ENCODE measurements at places on chromosomes 12 and 14.

DNA sequence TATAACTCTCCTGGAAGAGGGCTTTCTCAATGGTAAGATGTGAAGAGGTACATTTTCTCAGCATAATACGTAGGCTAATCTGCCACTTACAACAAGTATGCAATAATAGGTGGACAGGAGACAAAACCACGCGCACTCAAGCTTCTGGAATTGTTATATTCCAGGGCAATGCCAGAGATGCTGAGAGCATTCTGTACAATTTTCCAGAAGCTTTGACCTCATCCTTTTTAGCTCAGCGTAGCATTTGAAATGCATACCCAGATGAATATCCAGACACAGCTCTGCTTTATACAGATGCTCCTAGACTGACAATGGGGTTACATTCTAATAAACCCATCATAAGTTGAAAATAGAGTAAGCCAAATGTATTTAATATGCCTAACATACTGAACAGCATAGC, 1492.4 kb upstream of the FLRT2 start:
- no peak for DNase-seq

DNA sequence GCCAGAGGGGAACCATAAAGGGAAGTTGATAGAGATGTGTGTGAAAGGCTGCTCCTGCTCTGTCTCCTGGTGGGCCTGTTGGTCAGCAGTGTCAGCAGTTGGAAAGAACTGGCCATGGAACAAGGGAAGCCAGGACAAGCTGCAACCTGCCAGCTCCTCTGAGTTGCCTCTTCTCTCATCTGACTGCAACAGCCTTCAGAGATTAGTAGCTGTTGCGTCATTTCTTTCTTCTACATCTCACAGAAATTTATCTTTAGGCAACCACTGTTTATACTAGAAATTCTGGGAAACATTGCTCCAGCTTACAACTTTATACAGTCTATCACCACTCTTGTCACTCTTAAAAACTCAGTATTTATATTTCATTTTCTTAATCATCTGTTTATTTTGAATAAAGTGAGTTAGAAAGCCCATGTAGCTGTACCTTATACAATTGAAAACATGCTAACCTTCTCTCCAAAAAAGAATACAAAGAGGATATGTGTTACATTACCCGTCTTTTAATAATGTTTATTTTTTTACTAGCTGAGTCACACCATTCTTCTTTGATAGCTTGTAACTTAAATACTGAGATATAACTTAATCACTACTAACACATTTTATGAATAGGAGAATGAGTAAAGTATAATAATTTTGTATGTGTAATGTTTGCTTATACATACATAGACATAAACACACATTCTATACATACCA, 224.2 kb downstream of the LRFN5 start:
- no peak for DNase-seq

DNA sequence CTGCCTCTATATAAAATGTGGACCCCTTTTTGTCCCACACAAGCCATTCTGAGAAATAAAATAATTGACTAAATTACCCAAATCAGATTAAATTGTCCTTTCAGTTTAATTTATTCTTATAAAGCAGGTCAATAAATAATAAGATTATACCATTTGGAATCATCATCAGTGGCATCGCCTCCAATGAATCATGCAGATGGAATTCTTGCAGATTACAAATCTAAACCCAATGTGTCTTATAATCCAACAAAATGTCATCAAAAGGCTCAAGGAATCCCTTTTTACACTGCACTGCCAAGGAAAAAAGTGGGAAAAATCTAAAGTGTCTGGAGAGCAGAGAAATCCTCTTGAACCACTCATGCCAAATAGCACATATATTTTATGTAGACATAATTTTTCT, 138.2 kb upstream of the TSPAN8 start:
- DNase-seq: no peak

GRCh38 chr12:26274441-26275312, 79.3 kb downstream of the SSPN start:
- DNase-seq: no peak

DNA sequence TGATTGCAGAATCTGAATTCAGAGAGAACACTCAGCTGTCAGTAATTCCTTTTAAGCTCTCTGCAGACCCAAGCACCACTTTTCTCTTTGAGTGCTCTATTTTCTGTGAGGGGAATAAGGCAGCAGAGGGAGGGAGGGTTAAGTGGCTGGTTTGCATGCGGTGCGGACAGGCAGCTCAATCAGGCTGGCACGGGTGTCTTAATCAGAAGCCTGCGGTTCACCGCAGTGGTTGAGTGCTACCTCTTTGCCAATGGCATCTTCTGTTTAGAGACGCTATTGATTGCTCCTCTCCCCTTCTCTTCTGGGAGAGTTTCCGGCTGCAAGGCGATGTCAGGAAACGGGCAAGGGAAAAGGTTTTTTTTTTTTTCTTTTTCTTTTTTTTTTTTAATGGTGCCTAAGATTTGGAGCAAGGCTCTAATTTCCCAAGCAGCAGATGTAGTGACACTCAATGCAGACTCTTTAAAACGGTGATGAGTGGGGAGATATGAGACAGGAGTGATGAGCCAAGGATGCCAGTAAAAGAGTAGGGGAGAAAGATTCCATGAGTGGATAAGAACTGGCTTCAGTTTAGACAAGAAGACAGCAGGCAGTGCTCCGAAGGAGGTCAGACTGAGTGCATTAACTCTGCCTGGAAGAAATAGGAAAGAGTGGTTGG, 533.7 kb upstream of the SEL1L start:
- DNase-seq: no peak

GRCh38 chr12:52280319-52280795, 5.9 kb downstream of the KRT86 start:
- DNase-seq: no peak

- DNase-seq: no peak
These were observed 8.3 kb downstream of the CPNE6 start for GRCh38 chr14:24079491-24080141.

GRCh38 chr12:53935383-53936341, 3.0 kb upstream of the HOXC13 start:
- no peak for DNase-seq

DNA sequence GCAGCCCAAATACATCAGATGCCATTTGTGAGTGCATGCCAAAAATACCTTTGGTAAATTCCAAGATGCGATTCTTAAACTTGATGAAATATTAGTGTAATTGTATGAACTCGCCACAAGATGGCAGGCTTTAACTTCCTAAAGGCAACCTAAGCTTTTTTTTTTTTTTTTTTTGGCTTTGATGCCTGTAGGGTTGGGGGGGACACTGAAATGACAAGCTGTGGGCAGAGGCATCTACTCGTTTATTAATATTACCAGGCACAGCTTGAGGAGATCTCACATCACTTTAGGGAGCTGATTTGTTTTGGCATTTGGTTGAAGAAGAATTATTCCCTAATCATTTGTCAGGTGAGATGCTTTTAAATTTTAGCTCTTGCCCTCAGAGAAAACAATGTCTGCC, 126.7 kb upstream of the CCDC196 start:
- no peak for DNase-seq

- DNase-seq: no peak
These were observed 182.0 kb downstream of the CAND1 start for GRCh38 chr12:67451206-67451605.

GRCh38 chr12:12714276-12715021, 2.7 kb upstream of the CDKN1B start:
- DNase-seq: no peak

DNA sequence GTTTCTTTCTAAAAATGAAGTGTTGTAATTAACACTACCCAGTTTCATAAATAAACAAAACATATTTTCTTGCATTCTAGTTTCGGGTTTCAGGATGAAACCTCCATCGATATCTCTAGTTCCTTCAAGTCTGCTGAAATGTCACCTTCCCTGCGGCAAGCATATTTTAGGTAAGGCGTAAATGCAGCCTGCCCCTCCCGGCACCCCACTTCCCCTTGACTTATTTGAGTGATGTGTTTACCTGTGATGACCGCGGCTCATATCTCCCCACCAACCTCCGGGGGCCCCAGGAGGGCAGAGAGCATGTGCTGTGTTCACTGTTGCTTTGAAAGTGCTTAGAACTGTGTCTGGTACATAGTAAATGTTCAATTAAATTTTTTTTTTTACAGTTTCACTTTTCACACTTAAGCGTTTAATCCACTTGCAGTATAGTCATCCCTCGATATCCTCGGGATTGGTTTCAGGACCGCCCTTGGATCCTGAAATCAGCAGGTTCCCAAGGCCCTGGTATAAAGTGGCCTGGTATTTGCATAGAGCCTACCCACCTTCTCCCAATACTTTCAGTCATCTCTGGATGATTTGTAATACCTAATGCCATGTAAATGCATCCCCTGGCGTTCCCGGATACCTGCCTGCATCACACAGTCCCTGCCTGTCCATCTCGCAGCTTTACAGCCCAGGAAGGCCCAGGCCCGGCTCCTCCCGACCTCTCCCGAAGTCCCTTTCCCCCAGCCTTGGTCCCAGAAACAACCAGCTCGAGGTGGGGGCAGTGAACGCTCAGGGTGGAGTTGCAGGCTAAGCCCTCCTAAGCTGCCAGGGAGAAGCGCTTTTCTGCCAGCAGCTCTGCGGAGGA, 40.2 kb upstream of the FBRSL1 start:
- DNase-seq: no peak

- DNase-seq: no peak
These were observed 586 bp downstream of the TTC6 start for GRCh38 chr14:37595809-37596621.

DNA sequence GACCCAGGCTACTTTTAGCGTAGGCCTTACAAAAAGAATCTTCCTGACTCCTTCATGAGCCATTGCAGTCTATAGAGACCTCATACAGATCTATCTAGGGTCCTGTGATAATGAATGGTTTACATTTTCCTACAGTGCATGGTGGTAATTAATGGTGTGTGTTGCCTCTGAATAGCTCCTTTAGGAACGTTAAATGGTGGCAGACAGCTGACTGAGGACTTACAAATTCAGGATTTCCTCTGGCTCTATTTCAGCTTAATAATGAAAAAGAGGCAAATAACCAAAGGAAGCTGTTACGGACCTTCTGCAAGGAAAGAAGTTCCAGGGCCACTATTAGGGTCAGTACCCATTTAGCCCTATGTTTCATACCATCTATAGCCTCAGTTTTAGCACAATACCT, 5.1 kb downstream of the IKBIP start:
- no peak for DNase-seq

GRCh38 chr12:71430756-71431155, 8.8 kb upstream of the LGR5 start:
- DNase-seq: no peak

- no peak for DNase-seq
These were observed 18.6 kb downstream of the TEAD4 start for GRCh38 chr12:2977776-2978175.
